COLO829 (cell line): ENCODE measurements at places on chromosomes 12 and 14.

DNA sequence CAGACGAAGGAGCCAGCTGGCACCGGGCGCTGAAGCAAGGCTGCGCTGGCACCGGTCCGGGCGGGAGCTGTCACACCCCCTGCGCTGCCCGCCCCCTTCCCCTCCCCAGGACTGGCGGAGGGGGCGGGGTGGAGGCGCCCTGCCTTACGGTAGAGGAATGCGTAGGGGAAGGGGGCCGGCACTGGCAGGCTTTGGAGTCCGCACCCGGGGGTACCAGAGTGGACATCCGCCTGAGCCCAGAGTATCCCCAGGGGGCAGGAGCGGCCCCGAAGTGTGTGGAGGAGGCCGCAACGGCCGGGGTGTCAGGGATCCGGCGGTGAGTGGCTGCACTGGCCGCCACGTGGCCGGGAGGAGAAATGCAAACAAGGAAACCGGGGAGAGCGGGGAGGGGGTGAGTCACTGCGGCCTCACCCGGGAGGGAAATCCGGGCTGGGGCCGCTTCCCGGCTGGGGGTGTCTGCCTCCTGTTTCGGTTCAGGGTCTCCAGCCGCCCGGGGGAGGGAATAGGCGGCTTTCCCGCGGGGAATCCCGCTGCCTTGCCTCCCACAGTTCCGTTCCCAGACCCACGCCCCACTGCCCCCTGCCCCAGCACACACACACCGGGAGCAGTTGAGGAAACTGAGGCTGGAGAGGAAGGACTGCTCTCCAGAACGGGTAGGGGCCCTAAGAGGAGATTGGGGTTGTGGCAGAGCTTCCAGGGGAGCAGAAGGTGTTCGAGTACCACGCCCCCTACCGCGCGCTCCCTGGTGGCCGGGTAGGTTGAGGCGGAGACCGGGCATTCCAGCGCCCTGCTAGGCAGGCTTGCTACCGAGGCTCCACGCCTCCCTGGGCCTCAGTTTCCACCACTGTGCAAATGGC is at the start of gene RAPGEF3:
Gene RAPGEF3 (minus strand): TSS at position 47 of the 857 bp plus-strand sequence. CDS start 324 bp downstream, outside the sequence.
- peak; percentile 62 for DNase-seq

- no peak for DNase-seq
These were observed 52.9 kb downstream of the SEL1L start for GRCh38 chr14:81480741-81481140.

GRCh38 chr14:98103705-98104104 is 1168.3 kb downstream of the BCL11B start:
- DNase-seq = no peak

- DNase-seq = no peak
These were observed 44.9 kb downstream of the MAPKAPK5 start for GRCh38 chr12:111886662-111887545.

DNA sequence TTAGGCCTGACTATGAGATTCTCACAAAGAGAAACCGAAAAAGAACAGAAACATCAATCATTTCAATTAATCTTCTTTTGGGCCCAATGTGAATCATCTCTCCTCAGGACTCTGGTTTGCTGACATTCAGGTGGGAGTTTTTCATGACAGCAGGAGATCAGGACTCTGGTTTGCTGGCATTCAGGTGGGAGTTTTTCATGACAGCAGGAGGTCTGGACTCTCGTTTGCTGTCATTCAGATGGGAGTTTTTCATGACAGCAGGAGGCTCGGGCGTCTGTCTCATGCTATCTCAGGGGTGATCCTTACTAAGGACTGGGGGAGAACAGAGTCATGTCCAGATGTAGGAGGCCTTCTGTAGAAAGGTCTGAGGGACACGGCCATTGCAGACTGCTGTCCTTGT is 40.1 kb upstream of the PARP11 start:
- no peak for DNase-seq

GRCh38 chr12:75816897-75817296 is 214.7 kb downstream of the PHLDA1 start:
- peak; percentile 83 for DNase-seq

DNA sequence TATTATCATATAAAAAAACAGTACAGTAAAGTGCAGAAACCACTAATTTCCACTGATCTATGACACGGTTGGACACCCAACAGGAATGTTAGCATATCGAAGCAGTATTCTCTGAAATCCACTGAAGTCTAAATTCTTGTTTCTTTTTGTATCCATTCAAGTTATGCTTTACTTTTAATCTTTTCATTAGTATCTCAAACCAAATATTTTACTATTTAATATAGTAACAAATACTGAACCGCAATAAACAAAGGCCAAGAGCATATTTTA is 41.1 kb downstream of the ATXN2 start:
- no peak for DNase-seq

DNA sequence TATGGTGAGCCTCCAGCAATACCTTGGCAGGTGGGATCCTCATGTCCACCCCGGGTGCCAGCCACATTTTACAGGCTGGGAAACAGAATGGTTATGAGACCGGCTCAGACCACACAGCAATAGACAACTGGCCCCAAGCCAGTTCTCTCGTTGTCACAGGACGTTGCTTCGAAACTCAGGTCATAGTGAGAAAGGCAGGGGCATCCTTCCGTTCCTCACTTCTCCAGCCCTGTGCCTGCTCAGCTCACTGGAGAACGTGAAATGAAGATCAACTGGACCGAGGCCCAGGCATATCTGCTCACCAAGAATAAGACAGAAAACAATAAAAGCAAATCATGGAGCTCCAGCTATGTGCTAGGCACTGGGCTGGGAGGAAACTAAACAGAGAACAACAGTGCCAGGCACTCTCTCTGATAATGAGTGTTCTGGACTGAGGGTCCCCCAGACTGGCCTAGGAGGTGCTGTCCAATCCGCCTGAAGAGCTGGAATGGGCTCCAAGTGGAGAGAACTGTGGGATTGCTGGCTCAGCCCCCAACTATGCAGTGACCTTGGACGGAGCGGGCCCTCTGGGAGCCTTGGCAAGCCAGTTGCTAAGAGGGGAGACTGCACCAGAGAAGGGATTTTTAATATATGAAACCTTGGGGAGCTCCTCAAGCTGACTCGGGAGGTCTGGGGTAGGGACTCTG is 18.8 kb upstream of the FAIM2 start:
- DNase-seq = no peak

- no peak for DNase-seq
These were observed 51.8 kb downstream of the PRIMA1 start for GRCh38 chr14:93736378-93737014.
